A549 treated with CpdA at 1 μM for 4 hours (cell line): ENCODE measurements at places on chromosomes 12 and 14. TPM values are rescaled to one million over a fixed set of nuclear protein-coding genes. Genes with fewer than 3 reads are reported as not detected.

NGB gene
- not detected in 5 replicates for total RNA-seq

B4GALNT1 gene
- 36.6 to 54.4 TPM (median 48.1 TPM) in 5 replicates for total RNA-seq

GNG2 gene
- total RNA-seq, result 1.7 to 3.2 TPM (median 2.7 TPM) in 5 replicates

GNB3 gene
- total RNA-seq, result 1.7 to 2.4 TPM (median 1.9 TPM) in 5 replicates

SLC2A13 gene
- 2.6 to 4.0 TPM (median 3.6 TPM) in 5 replicates for total RNA-seq

TUNAR gene
- not detected in 5 replicates for total RNA-seq

LRFN5 gene
- not detected in 5 replicates for total RNA-seq

DYRK2 gene
- 9.8 to 14.0 TPM (median 11.9 TPM) in 5 replicates for total RNA-seq
